Skeletal muscle tissue (tissue), 5 donors: ENCODE measurements at places on chromosomes 13 and 19. TPM values are rescaled to one million over a fixed set of nuclear protein-coding genes. Genes with fewer than 3 reads are reported as not detected.

The GNA15 gene
- total RNA-seq: 3.1 TPM

The TMPRSS9 gene
- total RNA-seq: under 0.01 TPM

The KLK4 gene
- total RNA-seq: not detected

The CD79A gene
- 1.0 TPM for total RNA-seq

The FFAR3 gene
- not detected for total RNA-seq

The BSPH1 gene
- total RNA-seq: not detected

The ZNF442 gene
- 4.2 TPM for total RNA-seq

The CEBPA gene
- 17.2 TPM for total RNA-seq

The TEAD2 gene
- total RNA-seq: 31.3 TPM

The TEX29 gene
- total RNA-seq: not detected

The PRODH2 gene
- not detected for total RNA-seq

The TNNT1 gene
- total RNA-seq: 540 TPM

The EEF1AKMT1 gene
- total RNA-seq: 13.6 TPM

The GZMM gene
- not detected for total RNA-seq

The FBXL3 gene
- total RNA-seq: 50.6 TPM

The ATP11A gene
- 11.5 TPM for total RNA-seq

The CCDC70 gene
- not detected for total RNA-seq

The MAP1S gene
- 25.6 TPM for total RNA-seq

The SHISA2 gene
- total RNA-seq: 149 TPM

The DENND1C gene
- total RNA-seq: not detected

The CHAF1A gene
- total RNA-seq: 6.3 TPM

The LGI4 gene
- total RNA-seq: 5.2 TPM

The SLC7A9 gene
- total RNA-seq: 1.0 TPM

The RNF225 gene
- not detected for total RNA-seq

The MAP2K7 gene
- 9.4 TPM for total RNA-seq

The PCDH9 gene
- 6.8 TPM for total RNA-seq

The ZNF530 gene
- 6.8 TPM for total RNA-seq

The PPAN gene
- total RNA-seq: 14.6 TPM

The PABPC3 gene
- total RNA-seq: under 0.01 TPM

The THSD8 gene
- total RNA-seq: not detected

The SMIM44 gene
- not detected for total RNA-seq

The ZNF583 gene
- 8.4 TPM for total RNA-seq

The MRPL34 gene
- total RNA-seq: 11.5 TPM

The MIA gene
- 2.1 TPM for total RNA-seq

The MEF2B gene
- total RNA-seq: not detected
